ENCODE measurements at places on chromosomes 1 and 21.

GRCh38 chr1:224647449-224647848 is 31.3 kb downstream of the CNIH3 start:
- H3K36me3 ChIP-seq, result no peaks in the 10 kb centered on the region
- H3K27ac ChIP-seq, result no peak overlapping the region
- H3K4me1 ChIP-seq, result no peaks in the 10 kb centered on the region
- DNase-seq, result no peak
- H3K27me3 ChIP-seq, result no peaks in the 10 kb centered on the region

GRCh38 chr1:178137238-178137637 is 43.3 kb downstream of the RASAL2 start:
- H3K27me3 ChIP-seq, result no peaks in the 10 kb centered on the region
- no peak for DNase-seq
- no peaks in the 10 kb centered on the region for H3K4me1 ChIP-seq
- no peaks in the 10 kb centered on the region for H3K36me3 ChIP-seq

DNA sequence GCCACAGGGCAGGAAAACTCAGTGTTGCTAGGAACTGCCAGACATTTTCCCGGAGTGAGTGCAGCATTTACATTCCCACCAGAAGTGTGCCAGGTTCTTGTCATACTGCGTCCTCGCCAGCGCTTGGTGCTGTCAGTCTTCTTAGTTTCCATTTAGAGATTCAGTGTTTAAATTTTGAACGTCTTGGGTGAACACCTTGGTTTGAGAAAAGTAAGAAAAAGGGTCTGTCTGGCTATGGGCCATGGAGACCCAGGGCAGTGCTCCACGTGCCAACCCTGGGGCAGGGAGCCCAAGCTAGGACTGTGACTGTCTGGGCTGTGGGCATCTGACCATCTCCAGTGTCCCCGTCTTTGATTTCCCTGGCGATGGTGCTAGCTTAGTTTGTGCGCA is 16.0 kb downstream of the IBA57 start:
- no peak for DNase-seq
- no peaks in the 10 kb centered on the region for H3K36me3 ChIP-seq
- H3K4me3 ChIP-seq, result no peak overlapping the region
- H3K27me3 ChIP-seq, result no peaks in the 10 kb centered on the region
- no peaks in the 10 kb centered on the region for H3K4me1 ChIP-seq

GRCh38 chr1:214463596-214463995 is 87.8 kb downstream of the PTPN14 start:
- DNase-seq, result no peak
- H3K27ac ChIP-seq, result no peak overlapping the region
- H3K4me3 ChIP-seq, result no peak overlapping the region
- no peaks in the 10 kb centered on the region for H3K27me3 ChIP-seq
- no peaks in the 10 kb centered on the region for H3K36me3 ChIP-seq

DNA sequence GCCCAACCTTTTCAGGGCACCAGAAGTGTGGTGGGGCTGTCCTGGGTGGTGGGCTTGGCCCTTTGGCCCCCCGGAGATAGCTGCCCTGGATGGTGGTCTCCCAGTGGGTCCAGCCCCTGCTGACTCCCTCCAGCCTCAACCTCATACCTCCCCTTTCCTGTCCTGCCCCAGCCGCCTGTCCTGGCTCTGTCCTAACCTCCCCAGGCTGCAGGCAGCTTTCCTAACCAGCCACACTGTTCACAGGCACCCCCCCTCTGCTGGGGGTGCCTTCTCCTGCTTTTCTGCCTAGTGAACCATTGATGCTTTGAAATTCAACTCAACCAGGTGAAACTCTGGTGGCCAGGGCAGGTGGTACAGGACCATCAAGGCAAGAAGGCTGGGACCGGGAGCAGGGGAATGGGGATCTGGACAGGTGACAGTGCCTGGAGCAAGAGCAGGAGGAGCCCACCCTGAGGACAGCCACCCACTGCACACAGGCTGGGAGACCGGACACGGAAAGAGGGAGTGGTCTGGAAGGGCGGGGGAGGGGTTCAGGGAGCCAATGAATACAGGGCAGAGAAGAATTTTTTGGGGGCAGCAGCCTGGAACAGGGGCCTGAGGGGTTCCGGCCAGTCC is 35.9 kb downstream of the RAP1GAP start:
- H3K4me3 ChIP-seq, result no peak overlapping the region
- DNase-seq, result no peak
- no peaks in the 10 kb centered on the region for H3K27me3 ChIP-seq
- H3K36me3 ChIP-seq, result no peaks in the 10 kb centered on the region
- H3K4me1 ChIP-seq, result no peaks in the 10 kb centered on the region
- no peak overlapping the region for H3K27ac ChIP-seq

DNA sequence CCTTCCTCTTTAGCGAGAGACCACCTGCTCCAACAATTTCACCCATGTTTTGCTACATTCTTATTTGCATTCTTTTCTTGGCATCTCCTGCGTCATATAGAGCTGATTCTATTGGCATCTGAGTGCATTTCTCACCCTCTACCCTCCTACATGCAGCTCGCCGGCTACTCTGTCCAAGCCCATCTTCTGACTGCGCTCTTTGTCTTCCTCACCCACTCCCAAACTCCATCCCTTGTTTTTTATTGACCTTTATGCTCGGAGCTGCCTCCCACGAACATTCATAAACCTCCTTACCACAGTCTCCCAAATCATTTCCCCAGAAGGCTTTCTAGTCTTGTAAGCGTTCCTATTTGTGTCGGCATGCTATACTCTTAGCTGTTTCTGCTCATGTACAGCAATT is 33.6 kb upstream of the FMN2 start:
- H3K4me1 ChIP-seq, result no peaks in the 10 kb centered on the region
- no peaks in the 10 kb centered on the region for H3K36me3 ChIP-seq
- no peak for DNase-seq
- H3K4me3 ChIP-seq, result no peak overlapping the region
- H3K27ac ChIP-seq, result no peak overlapping the region

DNA sequence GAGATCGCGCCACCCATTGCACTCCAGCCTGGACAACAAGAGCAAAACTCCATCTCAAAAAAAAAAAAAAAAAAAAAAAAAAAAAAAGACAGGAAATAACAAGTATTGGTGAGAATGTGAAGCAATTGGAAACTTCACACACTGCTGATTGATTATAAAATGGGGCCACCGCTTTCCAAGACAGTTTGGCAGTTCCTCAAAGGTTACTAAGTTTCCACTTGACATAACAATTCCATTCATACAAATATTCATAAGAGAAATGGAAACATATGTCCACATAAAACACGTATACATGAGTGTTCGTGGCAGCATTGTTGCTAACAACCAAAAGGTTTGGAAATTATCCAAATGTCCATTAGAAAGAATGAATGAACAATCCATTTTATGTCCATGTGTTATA is 26.3 kb downstream of the USP24 start:
- H3K4me1 ChIP-seq, result no peaks in the 10 kb centered on the region
- H3K36me3 ChIP-seq, result no peaks in the 10 kb centered on the region
- H3K27ac ChIP-seq, result no peak overlapping the region
- no peak for DNase-seq
- H3K27me3 ChIP-seq, result no peaks in the 10 kb centered on the region

- no peak for DNase-seq
- no peaks in the 10 kb centered on the region for H3K4me1 ChIP-seq
- H3K4me3 ChIP-seq, result no peak overlapping the region
- no peaks in the 10 kb centered on the region for H3K36me3 ChIP-seq
- H3K27me3 ChIP-seq, result no peaks in the 10 kb centered on the region
Measured at GRCh38 chr1:205480349-205480985, 24.0 kb upstream of the CDK18 start.

DNA sequence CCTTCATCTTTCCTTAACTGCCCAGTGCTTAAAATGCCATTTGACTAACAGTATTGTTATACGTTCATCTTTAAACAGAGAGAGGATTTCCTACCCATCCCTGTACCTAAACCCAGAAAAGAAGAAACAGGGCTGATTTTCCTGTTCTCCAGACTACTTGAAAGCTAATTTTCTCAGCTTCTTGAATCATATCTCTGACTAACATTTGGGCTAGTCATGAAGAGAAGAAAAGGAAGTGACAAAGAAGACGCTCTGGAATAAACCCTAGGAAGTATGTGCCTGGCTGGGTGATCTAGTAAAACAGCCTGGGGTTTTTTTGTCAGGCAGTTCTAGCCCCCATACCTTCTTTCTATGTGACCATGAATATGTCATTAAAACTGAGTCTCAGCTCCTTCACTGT is 44.8 kb upstream of the SGIP1 start:
- H3K27ac ChIP-seq, result no peak overlapping the region
- H3K36me3 ChIP-seq, result no peaks in the 10 kb centered on the region
- no peaks in the 10 kb centered on the region for H3K27me3 ChIP-seq
- no peaks in the 10 kb centered on the region for H3K4me1 ChIP-seq

DNA sequence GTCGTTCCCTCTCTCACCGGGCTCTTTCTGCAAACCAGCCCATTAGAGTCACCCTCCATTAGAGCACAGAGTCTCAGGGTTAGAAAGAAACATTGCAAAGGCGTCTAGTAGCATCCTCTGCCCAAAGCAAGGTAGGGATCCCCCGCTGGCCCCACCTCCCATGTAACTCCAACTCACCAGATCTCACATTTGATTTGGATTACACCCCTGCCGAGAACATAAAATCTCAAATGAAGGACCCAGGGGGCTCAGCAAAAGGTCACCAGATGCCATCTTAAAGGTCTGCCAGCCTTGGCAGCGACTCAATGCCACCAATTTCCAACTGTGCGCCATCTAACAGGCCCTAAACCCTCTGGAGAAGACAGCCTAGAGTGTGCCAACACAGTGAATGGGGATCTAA is 14.1 kb downstream of the C1orf87 start:
- no peak for DNase-seq
- H3K36me3 ChIP-seq, result no peaks in the 10 kb centered on the region
- H3K27ac ChIP-seq, result no peak overlapping the region
- no peak overlapping the region for H3K4me3 ChIP-seq

DNA sequence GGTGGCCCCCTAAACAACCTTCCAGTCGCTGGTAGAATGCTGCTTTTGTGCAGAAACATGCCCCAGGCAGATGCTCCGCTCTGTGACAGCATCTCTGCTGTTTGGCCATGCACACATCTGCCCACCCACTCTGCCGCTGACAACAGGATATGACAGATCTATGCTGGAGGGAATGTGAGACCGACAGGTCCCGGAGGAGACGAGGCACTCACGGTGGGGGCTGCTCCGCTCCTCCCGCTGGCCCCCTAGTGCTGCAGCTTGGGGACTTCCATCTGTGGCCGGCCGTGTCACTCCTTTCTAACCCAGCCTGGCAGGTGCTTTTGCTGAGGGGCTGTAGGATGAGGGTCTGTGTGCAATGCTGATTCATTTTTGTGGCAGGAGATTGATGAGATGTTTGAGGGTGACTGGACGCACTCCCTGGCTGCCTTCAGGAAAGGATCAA is 49.1 kb upstream of the DMRTB1 start:
- no peak for DNase-seq
- H3K27me3 ChIP-seq, result no peaks in the 10 kb centered on the region
- H3K36me3 ChIP-seq, result no peaks in the 10 kb centered on the region

DNA sequence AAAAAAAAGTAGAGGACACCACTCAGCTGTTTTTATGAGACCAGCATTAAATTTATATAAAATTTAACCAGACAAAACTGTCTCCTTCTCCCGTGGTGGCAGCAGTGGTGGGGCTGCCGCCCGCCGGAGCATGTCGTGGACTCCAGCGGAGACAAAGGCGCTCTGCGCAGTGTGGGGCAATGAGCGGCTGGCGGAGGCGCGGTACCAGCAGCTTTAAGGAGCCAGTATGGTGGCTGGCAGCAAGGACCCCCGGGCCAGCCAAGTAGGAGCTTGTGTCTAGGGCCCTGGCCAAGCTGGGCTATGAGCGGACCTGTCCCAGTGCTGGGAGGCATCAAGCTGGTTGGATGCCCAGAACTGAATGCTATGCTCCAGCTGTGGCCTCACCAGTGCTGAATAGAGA is 2102.9 kb downstream of the NCAM2 start:
- H3K36me3 ChIP-seq, result no peaks in the 10 kb centered on the region
- no peak overlapping the region for H3K27ac ChIP-seq
- no peaks in the 10 kb centered on the region for H3K27me3 ChIP-seq

DNA sequence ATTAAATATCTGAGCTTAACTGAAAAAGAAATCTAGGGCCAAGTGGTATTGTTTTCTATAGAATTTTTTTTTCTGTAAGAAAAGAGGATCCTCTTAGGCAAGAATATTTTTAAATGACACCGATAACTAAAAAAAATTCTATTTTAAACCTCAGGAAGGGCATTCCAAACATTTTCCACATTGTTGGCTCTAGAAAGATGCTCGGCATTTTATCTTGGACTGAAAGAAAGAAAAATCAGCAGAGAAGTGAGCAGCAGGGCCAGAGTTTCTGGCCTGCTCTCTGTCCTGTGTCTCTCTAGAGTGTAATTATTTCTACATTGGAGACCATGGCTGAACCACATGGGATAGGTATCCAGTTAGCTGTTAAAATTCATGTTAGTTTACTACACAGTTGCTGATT is 192.5 kb upstream of the GREM2 start:
- H3K36me3 ChIP-seq, result no peaks in the 10 kb centered on the region
- no peak overlapping the region for H3K4me3 ChIP-seq
- H3K27ac ChIP-seq, result no peak overlapping the region
- no peak for DNase-seq

DNA sequence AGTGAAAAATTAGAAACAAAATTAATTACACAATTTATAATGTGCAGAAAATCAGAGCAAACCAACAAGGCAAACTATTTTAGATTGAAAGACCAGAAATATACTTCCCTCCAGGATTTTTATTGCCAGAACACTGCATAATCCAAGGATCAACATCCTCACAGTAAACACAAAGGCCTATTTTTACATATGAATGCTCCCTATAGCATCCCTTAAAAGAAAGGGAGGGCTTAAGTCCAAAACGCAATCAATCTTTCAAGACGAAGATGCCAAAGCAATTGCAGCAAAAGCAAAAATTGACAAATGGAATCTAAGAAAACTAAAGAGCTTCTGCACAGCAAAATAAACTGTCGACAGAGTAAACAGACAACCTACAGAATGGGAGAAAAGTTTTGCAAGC is 18.6 kb upstream of the CHIA start:
- DNase-seq, result no peak
- H3K4me3 ChIP-seq, result no peak overlapping the region
- no peak overlapping the region for H3K27ac ChIP-seq
- no peaks in the 10 kb centered on the region for H3K27me3 ChIP-seq
- no peaks in the 10 kb centered on the region for H3K36me3 ChIP-seq
- H3K4me1 ChIP-seq, result no peaks in the 10 kb centered on the region

Data from uterus (tissue), 4 donors.